ENCODE measurements at places on chromosomes 16 and 17.

DNA sequence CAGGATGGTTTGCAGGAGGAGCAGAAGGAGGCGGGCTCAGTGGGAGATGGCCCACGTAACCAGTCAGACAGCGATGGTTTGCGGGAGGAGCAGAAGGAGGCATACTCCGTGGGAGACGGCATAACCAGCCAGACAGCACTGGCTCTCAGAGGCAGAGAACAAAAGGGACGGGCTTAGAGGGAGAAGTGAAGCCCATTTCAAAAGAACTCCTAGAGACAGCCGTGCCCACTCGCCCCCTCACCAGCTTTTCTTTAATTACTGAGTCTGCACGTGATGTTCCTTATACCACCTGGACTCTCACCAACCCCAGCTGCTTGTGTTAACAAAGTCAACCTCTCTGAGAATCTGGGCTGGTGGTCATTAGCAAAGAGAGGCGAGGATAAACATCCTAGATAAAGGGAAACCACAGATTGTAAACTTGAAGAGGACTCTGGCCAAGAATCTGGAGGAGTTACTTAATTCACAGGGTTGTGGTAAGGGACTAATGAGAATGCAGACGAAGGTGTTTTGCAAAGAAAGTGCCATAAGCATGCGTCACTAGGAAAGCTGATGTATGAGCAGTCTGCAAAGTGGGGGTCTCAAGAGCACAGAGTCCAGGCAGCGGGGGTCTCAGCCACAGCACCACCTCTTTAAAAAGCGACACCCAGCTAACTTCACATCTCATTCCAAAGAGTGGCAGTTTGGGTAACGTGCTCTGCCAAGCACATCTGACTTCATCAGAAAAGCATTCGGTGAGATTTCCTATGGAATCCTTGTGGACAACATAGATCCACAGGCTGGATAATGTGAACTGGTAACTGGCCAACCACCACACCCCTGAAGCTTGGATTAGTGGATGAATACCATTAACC, 51.7 kb downstream of the NXN start:
- no peak for DNase-seq

- DNase-seq, result no peak
These were observed 22.9 kb downstream of the ABCC3 start for GRCh38 chr17:50657627-50658026.

DNA sequence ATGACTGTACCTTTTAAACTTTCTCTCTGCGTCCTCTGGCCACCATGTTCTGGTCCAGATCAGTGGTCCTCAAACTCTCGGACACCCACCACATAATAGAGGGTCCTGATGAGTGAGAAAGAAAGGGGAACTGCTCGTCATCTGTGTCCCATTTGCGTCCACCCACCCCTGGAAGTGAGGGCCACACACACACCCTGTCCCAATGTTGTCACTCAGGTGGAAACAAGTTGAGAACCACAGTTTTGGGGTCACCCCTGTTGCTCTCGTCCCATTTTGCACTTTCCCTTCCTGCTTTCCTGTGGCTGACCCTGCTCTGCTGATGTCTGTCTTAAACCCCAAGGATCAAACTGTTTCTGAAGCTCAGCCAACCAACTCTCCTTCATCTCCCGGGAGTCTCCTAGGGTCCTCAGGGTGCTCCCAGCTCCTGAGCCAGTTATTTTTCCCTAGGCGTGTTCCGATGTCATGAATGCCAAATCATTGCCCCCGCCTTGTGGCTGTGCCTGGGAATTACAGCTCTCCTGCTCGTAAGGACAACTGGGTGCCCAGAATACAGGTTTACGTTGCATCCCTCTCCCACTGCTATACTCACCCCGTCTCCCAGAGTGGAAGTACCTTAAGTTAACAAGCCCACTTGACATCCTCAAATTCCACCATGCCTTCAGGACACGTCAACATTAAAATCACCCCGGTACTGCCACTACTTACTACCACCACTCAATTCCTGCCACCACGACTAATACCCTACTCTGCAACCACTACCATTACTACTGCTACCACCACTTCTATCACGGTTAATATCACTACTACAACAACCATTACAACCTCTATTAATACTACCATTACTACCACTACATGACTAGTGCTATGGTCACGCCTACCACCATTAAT, 26.0 kb upstream of the HNF1B start:
- DNase-seq, result peak; percentile 73

DNA sequence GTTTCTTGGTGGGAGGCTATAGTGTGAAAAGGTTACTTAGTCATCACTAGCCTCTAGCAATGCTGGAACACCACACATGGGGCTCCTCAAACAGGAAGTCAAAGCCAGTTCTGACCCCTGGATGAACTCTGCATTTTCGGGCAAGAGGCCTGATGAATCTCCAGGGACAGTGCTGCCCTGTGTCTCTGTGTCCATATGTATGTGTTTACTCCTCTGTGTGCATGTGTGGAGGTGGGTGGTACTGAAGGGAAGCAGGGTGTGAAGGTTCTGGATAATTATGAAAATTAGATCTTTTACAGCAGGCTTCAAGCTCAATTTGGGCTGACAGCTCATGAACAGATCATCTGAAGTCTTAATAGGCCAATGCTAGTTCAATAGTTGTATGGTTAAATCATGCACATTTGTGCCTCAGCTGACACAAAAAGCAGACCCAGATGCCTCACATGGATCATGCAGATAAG, 133.6 kb downstream of the SNX11 start:
- no peak for DNase-seq
